ENCODE measurements at places on chromosomes 6 and 20.

- no peak for DNase-seq
Observed at GRCh38 chr20:44314870-44315269, 3.9 kb upstream of the FITM2 start.

DNA sequence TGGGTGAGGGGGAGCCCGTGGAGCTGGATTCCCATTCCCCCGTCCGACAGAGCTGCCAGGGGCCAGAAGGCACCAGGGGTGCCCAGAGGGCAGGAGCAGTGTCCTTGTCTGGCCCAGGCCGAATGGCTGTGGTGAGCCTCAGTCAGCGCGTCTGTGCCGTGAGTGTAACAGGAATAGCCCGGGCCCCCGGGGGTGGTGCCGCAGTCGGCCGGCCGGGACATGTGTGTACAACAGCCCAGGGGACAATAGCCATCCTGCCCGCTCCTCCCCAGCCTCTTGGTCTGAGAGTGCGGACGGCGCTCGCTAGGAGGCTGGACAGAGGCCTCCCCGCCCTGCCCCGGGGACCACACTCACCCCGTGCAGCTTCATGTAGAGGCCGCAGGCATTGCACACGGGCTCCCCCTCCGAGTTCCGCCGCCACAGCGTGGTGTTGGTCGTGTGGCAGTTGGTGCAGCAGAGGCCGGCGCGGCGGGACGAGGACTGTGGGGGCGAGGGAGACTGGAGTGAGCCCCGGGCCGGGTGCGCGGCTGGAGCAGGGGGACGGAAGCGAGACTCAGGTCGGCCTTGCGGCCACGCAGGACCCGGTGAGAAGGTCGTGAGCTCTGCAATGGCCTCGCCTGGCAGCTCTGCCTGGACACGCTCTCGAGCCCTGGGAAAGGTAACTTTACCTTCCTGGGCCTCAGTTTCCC lies 9.6 kb downstream of the GATA5 start:
- DNase-seq, result no peak

GRCh38 chr6:108781419-108782100 lies 66.7 kb upstream of the ARMC2 start:
- no peak for DNase-seq

DNA sequence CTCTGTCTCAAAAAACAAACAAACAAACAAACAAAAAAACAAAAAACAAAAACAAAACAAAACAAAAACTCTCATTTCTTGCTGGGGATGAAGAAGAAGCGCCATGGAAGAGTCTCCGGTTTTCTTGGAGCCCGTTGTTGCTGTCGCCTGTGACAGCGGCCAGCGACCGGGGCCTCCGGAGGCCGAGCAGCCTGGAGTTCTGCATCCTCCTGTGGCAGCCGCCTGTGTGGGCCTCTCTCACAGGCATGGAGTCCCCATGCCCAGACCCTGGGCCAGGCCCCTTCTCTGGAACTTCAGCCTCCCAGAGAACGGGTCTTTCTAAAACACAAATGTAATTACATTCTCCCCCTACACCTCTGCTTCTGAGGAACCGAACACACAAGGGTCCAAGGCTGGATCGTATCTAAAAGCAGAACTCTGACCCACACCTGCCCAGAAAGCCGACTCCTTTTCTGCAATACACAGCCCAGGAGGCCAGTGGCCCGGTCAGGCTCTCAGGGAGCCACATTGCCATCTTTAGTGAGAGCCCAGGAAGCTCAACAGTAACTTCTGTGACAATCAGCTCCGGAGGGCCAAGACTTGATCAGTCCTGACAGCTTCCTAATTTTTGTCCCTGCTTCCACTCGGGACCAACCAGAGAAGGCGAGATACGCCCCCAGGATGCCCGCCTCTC lies 18.5 kb downstream of the DACT2 start:
- no peak for DNase-seq

- no peak for DNase-seq
Observed at GRCh38 chr6:157058574-157058973, 264.7 kb downstream of the TMEM242 start.

DNA sequence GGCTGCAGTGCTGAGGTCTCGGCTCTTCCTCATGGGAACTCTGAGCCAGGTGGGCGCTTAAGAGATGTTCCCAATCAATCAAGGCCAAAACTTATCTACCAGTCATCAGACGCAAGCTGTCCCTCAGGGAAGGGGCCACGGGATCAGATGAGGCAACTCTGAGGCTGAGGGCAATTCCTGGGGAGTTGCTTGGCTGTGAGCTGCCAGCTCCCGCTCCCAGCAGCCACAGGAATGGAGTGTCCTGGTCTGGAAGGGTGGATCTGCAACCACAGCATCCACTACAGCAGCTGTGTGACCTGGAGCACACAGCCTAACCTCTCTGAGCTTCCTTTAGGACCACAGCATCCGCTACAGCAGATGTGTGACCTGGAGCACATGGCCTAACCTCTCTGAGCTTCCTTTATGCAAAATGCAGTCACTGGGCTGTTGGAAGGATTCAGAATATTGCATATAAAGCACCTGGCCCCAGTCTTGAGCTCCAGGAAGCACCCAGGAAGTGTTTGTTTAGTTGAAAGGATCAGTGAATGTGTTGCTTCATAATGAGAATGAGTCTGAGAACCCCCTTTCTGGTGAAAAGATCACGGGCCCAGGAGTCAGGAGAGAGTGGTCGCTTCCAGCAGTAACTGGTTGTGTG lies 60.9 kb downstream of the TFAP2C start:
- DNase-seq, result no peak

DNA sequence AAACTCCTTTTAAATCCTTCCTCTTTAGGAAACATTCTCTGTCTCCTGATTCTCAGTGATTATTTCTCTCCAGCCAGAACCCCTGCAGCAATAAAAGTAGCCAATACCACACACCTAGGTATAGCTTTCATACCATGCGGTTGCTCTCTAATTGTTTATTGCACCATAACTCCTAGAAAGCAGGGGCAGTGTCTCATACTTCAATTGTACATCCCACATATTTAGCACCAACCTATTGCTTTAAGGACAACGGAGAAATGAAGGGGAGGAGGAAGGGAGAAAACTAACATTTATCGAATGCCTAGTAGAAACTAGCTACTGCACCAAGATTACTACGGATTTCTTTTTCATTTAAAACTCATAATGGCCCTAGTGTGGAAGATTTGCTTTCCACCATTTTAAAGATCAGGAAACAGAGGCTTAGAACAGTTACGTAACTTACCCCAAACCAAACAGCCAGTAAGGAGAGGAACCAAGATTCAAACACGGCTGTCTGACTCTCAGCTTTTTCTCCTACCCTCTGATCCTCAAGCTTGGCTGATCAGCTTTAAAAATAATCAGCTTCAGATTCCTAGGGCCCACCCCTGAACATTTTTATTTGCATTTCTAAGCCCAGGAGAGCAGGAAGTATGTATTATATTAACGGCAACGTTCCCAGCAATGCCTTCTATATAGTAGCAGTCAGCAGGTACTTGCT lies 43.4 kb upstream of the ATXN1 start:
- no peak for DNase-seq

DNA sequence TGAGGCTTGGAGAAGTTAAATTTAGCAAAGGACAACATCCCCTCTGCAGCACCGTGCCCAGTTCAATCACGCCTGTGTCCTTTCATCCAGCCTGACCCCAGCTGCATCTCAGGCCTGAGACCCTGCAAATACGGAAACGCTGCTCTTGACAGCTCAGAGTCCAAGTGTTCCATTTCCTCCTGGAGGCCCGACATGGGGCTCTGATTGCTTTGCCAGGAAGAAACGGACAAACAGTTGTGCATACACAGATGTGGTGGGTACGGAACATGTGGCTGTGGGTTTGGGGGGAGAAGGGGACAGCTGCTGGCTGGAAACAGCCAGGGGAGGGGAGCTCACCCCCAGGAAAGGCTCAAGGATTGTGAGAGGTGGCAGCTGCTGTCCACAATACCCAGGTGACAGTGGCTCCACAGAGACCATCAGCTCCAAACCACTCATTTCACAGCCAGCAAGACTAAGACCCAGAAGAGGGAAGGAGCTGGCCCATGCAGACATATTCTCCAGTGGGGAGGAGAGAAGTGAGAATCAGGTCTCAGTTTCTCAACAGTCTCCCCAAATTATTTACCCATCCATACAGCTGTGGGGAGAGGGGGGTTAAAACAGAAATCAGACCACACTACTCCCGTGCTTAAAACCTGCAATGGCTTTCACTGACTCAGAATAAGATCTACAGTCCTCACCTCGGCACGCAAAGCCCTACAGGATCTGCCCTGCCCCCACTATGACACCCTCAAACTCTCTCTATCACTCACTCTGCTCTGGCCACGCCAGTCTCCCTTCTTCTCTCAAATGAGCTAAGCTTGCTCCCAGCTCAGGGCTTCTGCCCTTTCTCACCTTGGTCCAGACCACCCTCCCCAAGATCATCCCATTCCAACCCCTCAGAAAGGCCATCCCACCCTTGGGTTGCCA lies 89.1 kb downstream of the PREX1 start:
- DNase-seq, result peak; percentile 66

- DNase-seq, result no peak
Observed at GRCh38 chr20:57705127-57705899, 4.5 kb downstream of the PMEPA1 start.

- DNase-seq, result no peak
Observed at GRCh38 chr6:167782698-167783517, 43.8 kb upstream of the AFDN start.

GRCh38 chr6:47519279-47519678 lies 41.7 kb downstream of the CD2AP start:
- DNase-seq, result no peak

DNA sequence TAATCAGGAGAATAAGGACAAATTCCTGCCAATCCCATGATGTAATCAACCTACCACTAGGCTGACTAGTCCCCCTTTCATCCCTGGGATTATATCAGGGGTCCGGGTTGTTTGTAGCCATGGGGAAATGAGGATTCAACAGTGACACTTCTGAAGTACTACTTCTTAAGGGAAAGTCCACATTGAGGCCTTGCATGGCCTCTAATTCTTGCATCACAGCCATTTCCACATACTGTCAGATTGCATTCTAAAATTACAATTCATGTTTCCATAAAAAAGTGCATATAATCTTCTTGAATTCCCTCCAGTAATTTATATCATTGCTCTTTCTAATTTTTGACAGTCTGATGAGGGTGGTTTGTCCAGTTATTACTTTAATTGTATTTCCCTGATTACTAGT lies 184.2 kb downstream of the PHF3 start:
- no peak for DNase-seq

DNA sequence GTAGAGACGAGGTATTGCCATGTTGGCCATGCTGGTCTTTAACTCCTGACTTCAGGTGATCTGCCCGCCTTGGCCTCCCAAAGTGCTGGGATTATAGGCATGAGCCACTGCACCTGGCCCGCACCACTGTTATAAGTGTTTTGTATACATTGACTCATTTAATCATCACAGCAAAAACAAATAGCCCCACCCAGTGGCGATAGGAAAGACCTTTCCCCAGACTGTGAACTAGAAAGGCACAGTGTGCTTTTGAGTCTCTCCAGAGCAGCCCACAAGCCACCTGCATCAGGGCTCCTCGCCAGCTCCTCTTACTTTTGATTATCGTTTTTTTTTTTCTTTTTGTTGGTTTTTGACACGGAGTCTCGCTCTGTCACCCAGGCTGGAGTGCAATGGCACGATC lies 27.9 kb upstream of the ZFP64 start:
- DNase-seq, result no peak

GRCh38 chr6:89986650-89987074 lies 92.4 kb downstream of the GJA10 start:
- no peak for DNase-seq

DNA sequence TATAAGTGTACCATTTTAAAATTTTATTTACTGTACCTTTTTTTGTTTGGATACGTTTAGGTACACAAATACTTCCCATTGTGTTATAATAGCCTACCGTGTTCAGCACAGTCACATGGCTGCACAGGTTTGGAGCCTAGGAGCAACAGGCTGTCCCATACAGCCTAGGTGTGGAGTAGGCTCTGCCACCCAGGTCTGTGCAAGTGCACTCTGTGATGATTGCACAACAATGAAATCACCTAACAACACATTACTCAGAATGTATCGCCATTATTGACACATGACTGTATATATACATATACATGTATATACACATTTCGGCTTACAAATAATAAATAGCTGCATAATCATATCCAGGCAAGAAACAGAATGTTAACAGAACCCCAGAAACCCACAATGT lies 15.4 kb downstream of the SERAC1 start:
- DNase-seq, result no peak

DNA sequence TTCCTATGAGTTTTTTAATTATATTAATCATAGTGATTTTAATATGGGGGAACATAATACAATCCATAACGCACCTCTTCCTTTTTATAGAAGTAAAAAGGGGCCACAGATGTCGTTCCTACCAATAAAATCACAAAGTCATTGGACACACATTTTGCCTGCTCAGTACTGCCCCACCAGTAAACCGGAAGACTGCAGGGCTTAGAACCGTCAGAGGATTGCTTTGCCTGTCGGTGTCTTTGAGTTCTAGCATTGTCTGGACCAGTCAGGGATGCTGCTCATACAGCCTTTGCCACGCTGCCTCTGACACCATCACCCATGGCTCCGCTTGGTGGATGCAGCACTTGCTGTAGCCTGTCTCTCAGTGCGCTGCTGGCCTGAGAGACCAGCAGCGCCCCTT lies 853.6 kb downstream of the C6orf118 start:
- DNase-seq, result no peak

- DNase-seq, result no peak
Observed at GRCh38 chr20:24051160-24051559, 62.6 kb upstream of the GGTLC1 start.

DNA sequence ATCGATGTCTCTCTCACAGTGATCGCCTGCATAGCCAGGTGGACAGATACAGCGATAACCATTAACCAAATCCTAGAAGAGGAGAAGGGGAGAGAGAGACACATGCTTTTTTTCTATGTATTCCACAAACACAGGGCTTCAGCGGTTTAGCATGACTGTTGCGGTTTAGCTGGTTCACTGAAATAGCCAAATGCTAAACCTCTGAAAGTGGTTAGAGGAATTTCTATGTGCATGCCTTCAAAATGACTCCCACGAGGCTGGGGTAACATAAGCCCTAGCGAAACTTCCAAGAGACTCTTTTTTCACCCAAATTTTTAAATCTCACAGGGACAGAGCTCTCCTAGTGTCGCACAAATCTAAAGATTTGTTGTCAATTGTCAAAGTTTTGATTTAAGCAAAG lies 25.1 kb downstream of the JAG1 start:
- no peak for DNase-seq

GRCh38 chr6:4973982-4974745 lies 29.7 kb downstream of the RPP40 start:
- no peak for DNase-seq

- no peak for DNase-seq
Observed at GRCh38 chr20:50477239-50477872, 32.8 kb upstream of the PTPN1 start.

GRCh38 chr6:99189823-99190721 lies 159.4 kb downstream of the FAXC start:
- no peak for DNase-seq

DNA sequence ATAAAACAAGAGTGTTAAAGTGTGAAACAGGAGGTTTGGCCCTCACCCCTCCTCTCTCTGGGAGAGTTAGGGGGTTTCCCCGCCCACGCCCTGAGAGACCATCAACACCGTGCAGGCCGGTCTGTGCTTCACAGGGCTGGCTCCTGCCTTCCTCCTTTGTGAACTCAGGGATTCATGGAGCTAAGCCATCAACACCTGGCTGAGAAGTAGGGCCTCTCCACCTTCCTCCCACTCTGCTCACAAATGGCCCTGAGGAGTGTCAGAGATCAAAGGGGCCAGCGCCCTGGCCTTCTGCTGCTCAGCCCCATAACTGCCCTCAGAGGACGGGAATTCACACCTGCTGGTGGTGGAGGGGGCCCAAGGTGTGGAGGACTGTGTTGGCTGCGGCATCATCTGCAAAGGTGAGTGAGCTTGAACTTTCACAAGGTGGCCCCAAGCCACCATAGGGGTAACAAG lies 88.6 kb downstream of the PSMB1 start:
- DNase-seq, result peak; percentile 40
